ENCODE measurements at places on chromosomes 1 and 21.

GRCh38 chr1:58480191-58480590 lies 66.3 kb downstream of the OMA1 start:
- DNase-seq = no peak

DNA sequence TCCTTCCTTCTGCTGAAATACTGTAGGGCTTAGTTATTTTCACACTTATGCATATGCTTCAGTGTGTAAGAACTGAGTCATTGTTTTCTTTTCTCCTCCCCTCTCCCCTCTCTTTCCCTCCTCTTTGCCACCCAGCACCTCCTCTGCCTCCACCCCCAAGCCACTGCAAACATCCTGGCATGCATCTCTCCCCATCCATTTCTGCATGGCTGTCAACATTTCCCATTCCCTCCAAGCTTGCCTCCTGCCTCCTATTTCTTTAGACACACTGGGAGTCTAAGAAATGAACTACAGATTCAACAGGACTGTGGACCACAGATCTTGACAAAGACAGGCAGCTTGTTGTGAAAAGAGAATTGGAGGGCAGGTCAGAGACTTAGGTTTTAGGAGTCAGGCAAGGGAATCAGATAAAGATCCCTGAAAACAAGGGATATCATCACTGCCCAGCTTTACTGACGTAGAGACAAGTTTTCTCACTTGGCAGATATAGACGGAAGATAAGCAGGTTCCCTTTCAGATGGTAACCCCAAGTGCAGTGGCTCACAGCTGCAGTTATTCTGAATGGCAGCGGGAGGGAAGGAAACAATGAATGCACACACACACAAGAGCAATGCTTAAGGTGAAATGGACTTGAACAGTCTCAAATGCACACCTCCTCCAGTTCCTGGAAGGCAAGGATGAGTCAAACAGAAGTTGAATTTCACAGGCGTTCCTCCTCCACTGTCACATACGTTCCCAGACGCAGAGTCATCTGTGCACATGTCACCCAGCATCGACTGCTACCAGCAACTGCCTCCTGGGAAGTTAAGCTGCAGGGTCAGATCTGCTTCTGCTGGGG lies 56.1 kb downstream of the HIVEP3 start:
- no peak for DNase-seq

- DNase-seq = no peak
These were observed 58.8 kb downstream of the ANKRD13C start for GRCh38 chr1:70295749-70296148.

DNA sequence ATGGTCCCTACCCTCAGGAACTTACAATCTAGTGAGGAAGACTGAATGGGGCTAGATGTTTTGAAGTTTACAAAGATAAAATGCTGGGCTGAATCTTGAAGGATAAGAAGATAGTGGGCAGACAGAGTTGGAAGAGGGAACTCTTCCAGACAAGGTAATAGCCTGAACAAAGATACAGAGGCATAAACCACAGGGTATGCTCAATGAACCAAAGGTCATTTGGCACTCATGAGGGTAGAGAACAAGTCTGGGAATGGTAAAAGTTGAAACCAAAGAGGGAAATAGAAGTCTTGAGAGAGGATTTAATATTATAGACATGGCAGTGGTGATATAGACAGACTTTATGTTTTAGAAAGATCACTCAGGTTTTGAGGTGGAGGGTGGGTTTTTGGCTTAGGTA lies 48.1 kb upstream of the ZSWIM5 start:
- DNase-seq = no peak

DNA sequence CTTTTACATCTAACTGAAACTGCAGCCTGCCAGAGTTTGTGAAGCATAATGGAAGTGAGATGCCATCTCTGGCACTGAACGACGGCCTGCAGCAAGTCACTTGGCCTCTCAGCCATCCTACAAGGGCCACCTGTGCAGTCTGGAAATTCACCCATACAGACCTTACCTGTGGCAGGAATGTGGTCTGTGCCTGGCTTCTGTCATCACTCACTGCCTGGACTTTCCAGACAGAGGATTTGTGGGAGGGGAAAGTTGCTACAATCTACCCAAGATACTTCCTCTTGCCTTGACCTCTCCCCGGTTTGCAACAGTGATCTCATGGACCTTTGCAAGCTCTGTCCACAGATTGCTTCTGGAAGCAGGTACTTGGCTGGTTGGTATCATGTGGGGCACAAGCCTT lies 58.4 kb upstream of the ATP1B1 start:
- no peak for DNase-seq

DNA sequence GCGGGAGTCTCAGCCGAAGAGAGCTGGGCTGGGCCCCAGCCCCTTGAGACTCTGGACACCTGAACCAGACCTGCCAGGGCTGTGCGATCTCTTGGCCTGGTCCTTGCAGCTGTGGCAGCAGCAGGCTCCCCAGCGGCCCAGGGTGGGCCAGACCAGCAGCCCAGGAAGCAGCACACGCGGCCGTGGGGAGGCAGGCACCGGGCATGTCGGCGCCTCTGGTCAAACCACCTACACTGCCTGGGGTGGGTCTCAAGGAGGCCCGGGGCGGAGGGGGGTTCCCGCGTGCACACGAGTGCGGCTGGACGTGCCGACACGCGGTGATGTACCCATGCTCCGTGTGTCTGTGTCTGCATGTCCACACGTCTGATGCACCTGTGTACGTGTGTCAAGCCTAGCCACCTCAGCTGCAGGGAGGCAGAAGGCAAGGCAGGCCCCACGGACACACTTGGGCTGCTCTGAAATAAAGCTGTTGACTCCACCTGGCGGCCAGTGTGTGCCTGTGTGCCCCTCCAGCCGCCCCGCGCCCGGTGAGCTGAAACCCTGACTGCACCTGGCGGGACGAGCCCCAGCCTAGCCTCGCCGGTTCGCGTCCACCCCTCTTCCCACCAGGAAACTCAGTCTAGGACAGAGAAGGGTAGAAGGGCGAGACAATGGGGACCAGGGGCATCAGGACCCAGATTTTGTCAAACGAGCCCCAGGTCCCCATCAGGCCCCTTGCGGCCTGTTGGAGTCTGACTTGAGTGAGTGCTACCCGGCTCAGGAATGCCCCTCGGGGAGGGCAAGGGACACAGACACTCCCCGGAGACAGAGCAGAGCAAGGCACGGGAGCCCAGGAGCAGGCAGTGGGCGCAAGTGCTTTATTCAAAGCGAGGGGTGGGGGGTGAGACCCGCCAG lies 11.6 kb downstream of the SCNN1D start:
- no peak for DNase-seq

Data from NT2/D1 (cell line).